Bronchial smooth muscle cell (primary cell): ENCODE measurements at places on chromosomes 7 and 10. TPM values are rescaled to one million over a fixed set of nuclear protein-coding genes. Genes with fewer than 3 reads are reported as not detected.

The PDGFA gene
- 2.8 and 5.0 TPM in 2 replicates for total RNA-seq

The NPY gene
- total RNA-seq, result not detected in 2 replicates

The GPR158 gene
- under 0.01 TPM in 1 of 2 replicates, not detected in the other for total RNA-seq

The SRRM3 gene
- total RNA-seq, result 0.79 and 0.94 TPM in 2 replicates

The CRHR2 gene
- not detected in 2 replicates for total RNA-seq

The NPC1L1 gene
- total RNA-seq, result under 0.01 and 0.09 TPM in 2 replicates

The TMEM176A gene
- not detected in 2 replicates for total RNA-seq
